ENCODE measurements at places on chromosomes 7 and 10.

DNA sequence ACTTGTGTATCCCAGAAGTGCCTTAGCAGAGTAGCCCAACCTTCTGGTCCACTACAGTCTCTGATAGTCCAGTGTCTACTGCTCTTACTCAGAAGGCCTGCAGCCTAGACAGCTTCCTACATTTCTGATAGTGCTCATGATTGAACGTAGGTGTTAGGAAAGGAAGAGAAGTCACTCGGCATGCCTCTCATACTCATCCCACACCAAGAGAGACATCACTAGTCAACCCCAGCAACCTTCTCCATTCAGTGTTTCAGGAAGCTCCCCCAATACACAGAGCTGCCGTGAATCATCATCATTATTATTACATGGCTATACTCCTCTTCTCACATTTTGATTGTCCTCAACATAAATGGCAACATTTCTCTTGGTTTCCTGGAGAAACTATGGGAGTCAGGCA is 166.4 kb downstream of the COBL start:
- DNase-seq: no peak

GRCh38 chr7:875051-875450 is 1.3 kb upstream of the GET4 start:
- no peak for DNase-seq

- no peak for DNase-seq
These were observed 16.8 kb upstream of the DNAH11 start for GRCh38 chr7:21526007-21526406.

DNA sequence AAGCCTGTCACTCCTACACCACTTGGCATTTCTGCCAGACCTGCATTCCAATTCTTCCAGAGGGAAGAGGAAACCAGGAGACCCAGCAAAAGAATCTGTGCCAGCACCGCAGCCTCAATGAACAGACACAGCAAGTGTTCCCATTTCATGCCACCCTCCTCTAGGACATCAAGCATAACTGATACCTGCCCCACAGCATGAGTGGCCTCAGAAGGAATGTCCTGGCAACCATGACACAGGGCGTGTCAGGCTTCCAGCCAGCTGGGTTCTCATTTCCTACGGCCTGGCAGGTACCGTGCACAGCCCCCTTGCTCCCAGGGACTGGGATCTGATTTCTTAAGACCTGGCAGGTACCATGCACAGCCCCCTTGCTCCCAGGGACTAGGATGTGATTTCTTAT is 7.8 kb downstream of the MAD1L1 start:
- DNase-seq: no peak

- DNase-seq: no peak
These were observed at the start of gene EGFR for GRCh38 chr7:55018361-55019190. TSS of gene EGFR (plus strand) at chr7:55019017. CDS start at chr7:55019278, 261 bp downstream.

- DNase-seq: peak; percentile 96
These were observed 103.5 kb downstream of the FAM53B start for GRCh38 chr10:124640538-124641231.

- DNase-seq: no peak
These were observed 913.4 kb downstream of the CNTNAP2 start for GRCh38 chr7:147029953-147030352.

DNA sequence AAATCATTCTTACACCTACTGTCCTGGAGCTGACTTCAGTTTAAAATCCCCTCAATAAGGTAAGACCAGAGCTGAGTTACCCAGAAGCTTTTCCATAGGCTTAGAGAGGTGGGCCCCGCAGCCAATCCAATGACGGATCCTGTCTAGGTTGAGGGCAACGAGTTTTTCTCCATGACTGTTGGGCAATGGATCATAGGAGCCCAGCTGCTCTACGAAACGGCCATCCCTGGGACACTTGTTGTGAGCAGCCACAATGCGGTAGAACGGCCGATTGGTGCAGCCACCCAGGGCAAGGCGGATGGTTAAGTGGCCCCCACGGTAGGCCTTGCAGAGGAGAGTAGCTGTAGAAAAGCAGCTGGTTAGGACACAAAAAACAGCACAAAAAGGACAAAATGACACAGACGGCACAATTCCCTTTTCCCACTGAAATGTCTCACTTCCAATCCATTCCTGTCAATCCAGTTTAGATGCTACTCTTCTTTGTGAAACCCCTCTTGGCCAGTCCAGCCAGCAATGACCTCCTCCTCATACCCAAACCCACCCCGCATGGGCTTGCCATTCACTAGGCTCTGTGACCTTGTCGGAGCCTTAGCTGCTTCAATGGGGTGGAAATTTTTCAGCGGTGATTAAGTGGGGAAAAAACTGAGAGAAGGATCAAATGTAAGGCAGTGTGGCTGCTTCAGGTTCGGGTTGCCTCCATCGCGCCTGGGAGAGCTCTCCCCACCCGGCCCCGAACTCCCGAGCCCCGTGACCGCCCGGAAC is 580 bp downstream of the MRPS16 start:
- DNase-seq: peak; percentile 37

DNA sequence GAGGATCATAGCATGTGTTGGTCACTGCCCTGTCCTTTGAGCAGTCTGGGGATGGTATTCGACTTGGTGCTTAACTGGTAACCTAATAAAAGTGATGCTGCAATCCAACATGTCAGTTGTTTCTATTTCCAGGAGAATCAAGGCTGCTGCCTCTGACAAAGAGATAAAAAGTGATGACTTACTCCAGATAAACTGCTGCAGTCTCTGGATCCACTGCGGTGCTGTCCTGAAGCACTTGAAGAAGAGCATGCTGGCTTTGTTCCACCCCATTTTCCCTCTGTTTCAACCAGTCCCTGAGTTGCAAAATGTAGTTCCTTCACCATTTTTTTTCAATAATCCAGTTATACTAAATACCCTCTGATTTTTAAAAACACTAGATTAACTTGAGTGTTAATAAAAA is 403.5 kb upstream of the ANKRD30A start:
- no peak for DNase-seq

DNA sequence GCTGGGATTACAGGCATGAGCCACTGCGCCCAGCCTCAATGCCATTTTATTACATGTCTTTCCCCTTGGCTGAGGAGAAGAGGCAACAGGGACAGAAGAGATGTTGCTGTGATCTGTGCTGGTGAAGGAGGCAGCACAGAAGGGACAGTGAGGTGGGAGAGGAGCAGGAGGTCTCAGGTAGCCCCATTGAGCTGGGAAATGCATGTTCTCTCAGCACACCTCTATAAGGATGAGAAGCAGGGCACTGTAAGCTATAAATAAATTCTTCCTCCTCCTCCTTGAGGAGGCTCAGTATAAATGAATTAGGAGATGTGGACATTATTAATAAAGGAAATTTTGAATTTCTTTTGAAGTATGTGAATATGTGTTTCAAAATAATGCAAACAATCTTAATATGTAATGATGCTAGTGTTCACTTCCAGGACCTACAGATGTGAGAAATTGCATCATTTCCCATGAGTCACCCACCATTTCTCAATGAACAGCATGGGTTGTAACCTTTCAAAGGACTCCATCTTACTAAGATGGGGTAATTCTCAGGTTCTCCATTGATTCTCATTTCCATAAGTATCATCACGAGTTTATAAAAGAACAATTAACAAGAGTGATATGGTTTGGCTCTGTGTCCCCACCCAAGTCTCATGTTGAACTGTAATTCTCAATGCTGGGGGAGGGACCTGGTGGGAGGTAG is 88.9 kb upstream of the ODAD2 start:
- DNase-seq: peak; percentile 85

DNA sequence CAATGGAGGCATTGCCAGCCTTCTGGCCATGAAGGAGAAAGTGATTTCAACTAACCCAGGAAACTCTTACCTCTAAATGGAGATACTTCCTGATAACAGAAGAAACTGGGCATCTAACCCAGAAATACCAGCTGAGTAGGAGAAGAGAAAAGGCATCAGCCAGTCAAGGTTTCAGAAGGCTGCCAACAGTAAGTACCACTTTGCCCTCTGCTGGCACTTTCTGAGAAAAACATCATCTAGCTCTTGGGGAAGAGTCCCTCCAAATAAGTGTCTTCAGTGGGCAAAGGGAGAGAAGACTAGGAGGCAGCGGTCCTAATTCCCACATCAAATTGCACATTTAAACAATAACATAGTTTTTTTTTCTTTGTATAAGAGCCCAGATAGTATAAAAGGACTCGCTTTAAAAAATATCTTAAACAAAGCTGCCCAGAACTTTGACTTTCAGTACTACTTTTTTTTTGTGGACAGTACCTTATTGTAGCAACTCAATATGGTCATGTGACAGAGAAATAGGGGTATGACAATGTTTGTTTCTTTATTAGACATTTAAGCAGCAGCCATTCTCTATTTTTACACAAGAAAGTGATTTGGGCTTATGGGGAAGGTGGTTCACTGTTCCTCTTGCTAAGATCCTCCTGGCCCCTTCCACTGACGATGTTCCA is 157.3 kb downstream of the CTTNBP2 start:
- peak; percentile 40 for DNase-seq
